ENCODE measurements at places on chromosomes 7 and 10. TPM values are rescaled to one million over a fixed set of nuclear protein-coding genes. Genes with fewer than 3 reads are reported as not detected.

- H3K27ac ChIP-seq = no peak overlapping the region
- no peaks in the 10 kb centered on the region for H3K36me3 ChIP-seq
- no peak for DNase-seq
- no peak overlapping the region for H3K4me3 ChIP-seq
- no peaks in the 10 kb centered on the region for H3K27me3 ChIP-seq
Observed at GRCh38 chr7:87574630-87575029, 26.1 kb downstream of the ABCB1 start.

GRCh38 chr7:93092757-93093370 lies 24.9 kb downstream of the SAMD9 start:
- no peaks in the 10 kb centered on the region for H3K27me3 ChIP-seq
- no peak overlapping the region for H3K27ac ChIP-seq
- no peaks in the 10 kb centered on the region for H3K36me3 ChIP-seq
- DNase-seq = no peak
- no peaks in the 10 kb centered on the region for H3K4me1 ChIP-seq
- no peak overlapping the region for H3K4me3 ChIP-seq

DNA sequence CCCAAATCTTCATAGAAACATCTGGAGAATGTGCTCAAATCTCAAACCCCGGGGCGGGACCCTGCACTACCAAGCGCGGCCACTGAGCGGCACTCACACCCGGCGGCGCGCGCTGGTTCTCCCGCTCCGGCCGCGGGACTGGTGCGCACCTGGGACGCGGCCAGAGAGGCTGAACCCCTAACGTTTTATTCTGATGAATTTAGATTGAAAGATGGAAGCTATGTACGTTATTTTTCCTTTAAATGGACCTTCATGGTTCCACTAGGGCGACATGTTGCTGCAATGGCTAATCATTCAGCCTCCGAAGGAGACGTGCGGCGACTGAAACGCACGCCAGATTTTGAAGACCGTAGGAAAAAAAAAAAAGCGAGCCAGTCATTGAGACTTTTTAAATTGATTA lies 107.0 kb upstream of the INSIG1 start:
- H3K27ac ChIP-seq = no peak overlapping the region
- H3K27me3 ChIP-seq = no peaks in the 10 kb centered on the region
- DNase-seq = no peak
- H3K4me1 ChIP-seq = no peaks in the 10 kb centered on the region
- no peaks in the 10 kb centered on the region for H3K36me3 ChIP-seq

- no peaks in the 10 kb centered on the region for H3K36me3 ChIP-seq
- no peak overlapping the region for H3K4me3 ChIP-seq
- H3K27ac ChIP-seq = no peak overlapping the region
- no peaks in the 10 kb centered on the region for H3K27me3 ChIP-seq
- DNase-seq = no peak
- H3K4me1 ChIP-seq = no peaks in the 10 kb centered on the region
Observed at GRCh38 chr10:108060246-108060645, 895.7 kb upstream of the SORCS1 start.

DNA sequence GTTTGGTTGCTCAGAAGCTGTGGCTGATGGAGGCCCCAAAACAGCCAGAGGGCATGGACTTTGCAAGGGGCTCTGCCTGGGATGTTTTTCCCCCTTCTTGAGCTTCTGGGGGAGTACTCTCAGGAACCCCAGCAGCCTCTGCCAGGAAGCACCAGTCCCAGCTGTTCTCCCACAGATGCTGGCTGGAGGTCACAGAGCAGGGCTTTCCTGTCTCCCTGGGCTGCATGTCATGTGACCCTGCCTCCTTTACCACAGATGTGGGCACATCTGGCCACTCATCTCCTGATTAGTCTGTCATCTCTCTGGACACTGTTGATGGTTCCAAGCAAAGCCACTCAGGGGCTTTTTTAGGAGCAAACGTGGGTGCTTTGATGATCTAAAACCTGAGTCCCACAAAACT lies 136.7 kb downstream of the NEURL1 start:
- no peaks in the 10 kb centered on the region for H3K27me3 ChIP-seq
- no peak for DNase-seq
- H3K27ac ChIP-seq = no peak overlapping the region
- peaks cover 2% of the 10 kb centered on the region for H3K36me3 ChIP-seq
- H3K4me1 ChIP-seq = peaks cover 32% of the 10 kb centered on the region

DNA sequence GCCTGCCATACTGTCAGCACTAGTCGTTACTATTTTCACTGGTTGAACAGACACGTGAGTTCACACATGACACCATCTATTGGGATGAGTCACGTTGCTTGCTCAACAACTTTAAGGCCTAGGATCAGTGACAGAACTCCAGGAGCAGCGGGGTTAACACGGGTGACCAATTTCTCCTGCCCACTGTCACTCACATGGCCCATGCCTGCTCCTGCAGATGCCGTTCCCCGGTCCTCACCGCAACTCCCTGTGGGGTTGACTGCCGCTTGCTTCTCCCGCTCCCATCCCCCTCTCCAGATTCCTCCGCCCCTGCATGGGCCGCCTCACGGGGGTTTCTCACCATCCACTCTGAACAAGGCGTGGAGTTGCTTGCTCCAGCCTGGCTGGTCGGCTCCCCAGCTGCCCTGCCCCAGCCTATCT lies 128.2 kb downstream of the TAX1BP1 start:
- DNase-seq = no peak
- H3K4me1 ChIP-seq = no peaks in the 10 kb centered on the region
- H3K4me3 ChIP-seq = no peak overlapping the region
- no peak overlapping the region for H3K27ac ChIP-seq

DNA sequence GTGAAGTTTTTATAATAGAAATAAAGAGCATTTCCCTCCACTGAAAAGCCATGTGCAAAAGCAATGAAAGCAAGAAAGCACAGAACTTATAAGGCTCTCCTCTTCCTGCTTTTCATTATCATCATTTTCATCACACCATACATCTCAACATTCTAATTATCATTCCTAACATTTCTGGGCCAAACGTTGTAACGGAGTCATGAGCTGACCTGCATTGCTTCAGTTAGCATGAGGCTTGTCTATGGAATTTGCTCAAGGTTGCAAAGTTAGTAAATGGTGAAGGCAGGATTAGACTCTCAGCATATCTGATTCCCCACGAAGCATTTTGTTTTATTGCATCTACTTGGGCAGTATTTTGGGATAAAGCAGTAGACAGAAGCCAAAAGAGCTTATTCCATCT lies 11.4 kb downstream of the SCIN start:
- H3K27me3 ChIP-seq = no peaks in the 10 kb centered on the region
- no peak overlapping the region for H3K4me3 ChIP-seq
- no peaks in the 10 kb centered on the region for H3K36me3 ChIP-seq
- no peak for DNase-seq
- H3K27ac ChIP-seq = no peak overlapping the region
- no peaks in the 10 kb centered on the region for H3K4me1 ChIP-seq

GRCh38 chr10:110634527-110635209 lies 9.5 kb upstream of the RBM20 start:
- H3K27me3 ChIP-seq = no peaks in the 10 kb centered on the region
- no peak overlapping the region for H3K4me3 ChIP-seq
- H3K36me3 ChIP-seq = no peaks in the 10 kb centered on the region
- DNase-seq = peak; percentile 72
- H3K27ac ChIP-seq = peak overlapping the region; percentile 1

- no peak overlapping the region for H3K27ac ChIP-seq
- H3K4me3 ChIP-seq = no peak overlapping the region
- no peaks in the 10 kb centered on the region for H3K4me1 ChIP-seq
- DNase-seq = no peak
- no peaks in the 10 kb centered on the region for H3K36me3 ChIP-seq
Observed at GRCh38 chr10:46040004-46040403, 6.1 kb downstream of the MSMB start.

DNA sequence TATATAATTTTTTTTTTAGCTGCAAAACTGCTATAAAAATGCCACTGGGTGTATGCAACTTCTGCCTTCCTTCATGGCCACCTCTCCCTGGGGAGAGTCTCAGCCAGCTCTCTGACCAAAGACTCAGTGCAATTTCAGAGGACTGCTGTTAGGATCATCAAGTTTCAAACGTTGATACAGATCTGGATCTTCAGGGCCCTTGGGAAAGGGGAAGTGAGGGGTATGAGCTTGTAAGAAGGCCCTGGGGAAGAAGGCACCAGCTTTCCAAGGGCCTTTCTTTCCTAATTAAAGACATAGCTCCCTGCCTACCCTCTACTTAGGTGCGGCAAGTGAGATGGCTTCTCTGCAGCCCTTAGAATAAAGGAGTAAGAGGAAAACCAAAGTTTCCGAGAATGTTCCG lies 130.4 kb downstream of the CUL2 start:
- no peak for DNase-seq
- H3K4me1 ChIP-seq = no peaks in the 10 kb centered on the region

- H3K27ac ChIP-seq = no peak overlapping the region
- no peak for DNase-seq
- no peaks in the 10 kb centered on the region for H3K36me3 ChIP-seq
- no peaks in the 10 kb centered on the region for H3K4me1 ChIP-seq
- no peak overlapping the region for H3K4me3 ChIP-seq
- H3K27me3 ChIP-seq = no peaks in the 10 kb centered on the region
Observed at GRCh38 chr7:101778026-101778580, 39.3 kb upstream of the CUX1 start.

- H3K27ac ChIP-seq = no peak overlapping the region
- no peaks in the 10 kb centered on the region for H3K27me3 ChIP-seq
- H3K4me1 ChIP-seq = no peaks in the 10 kb centered on the region
- no peaks in the 10 kb centered on the region for H3K36me3 ChIP-seq
Observed at GRCh38 chr7:105958012-105958411, 5.1 kb upstream of the CDHR3 start.

DNA sequence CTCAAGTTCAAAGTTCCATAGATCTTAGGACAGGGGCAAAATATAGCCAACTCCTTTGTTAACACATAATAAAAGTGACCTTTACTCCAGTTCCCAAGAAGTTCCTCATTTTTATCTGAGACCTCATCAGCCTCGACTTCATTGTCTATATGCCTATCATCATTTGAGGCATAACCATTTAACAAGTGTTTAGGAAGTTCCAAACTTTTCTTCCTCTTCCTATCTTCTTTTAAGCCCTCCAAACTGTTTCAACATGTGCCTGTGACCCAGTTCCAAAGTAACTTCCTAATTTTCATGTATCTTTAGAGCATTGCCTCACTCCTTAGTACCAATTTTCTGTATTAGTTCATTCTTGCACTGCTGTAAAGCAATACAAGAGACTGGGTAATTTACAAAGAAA lies 569.1 kb downstream of the ANKRD7 start:
- H3K27me3 ChIP-seq = no peaks in the 10 kb centered on the region
- DNase-seq = no peak
- H3K4me1 ChIP-seq = no peaks in the 10 kb centered on the region

DNA sequence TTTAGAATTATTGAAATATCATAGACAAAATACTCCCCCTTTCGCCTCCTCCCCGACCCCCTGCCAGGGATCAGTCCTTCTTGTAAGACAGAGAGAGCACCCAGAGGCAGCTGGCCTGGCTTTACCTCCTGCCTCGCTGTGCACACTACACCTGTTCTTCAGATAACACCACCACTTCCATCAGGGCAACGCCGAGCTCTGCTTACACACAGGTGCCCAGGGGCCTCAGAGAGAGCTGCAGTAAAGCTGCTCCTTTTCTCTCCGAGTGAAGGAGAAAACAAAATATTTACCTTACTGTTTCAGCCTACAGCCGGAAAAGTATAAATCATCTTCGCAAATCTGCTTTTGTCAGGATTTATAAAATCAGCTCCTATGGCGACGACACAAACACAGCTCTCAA lies 80.7 kb downstream of the HIPK2 start:
- no peaks in the 10 kb centered on the region for H3K27me3 ChIP-seq
- H3K27ac ChIP-seq = no peak overlapping the region
- H3K4me3 ChIP-seq = no peak overlapping the region
- DNase-seq = no peak
- no peaks in the 10 kb centered on the region for H3K4me1 ChIP-seq

DNA sequence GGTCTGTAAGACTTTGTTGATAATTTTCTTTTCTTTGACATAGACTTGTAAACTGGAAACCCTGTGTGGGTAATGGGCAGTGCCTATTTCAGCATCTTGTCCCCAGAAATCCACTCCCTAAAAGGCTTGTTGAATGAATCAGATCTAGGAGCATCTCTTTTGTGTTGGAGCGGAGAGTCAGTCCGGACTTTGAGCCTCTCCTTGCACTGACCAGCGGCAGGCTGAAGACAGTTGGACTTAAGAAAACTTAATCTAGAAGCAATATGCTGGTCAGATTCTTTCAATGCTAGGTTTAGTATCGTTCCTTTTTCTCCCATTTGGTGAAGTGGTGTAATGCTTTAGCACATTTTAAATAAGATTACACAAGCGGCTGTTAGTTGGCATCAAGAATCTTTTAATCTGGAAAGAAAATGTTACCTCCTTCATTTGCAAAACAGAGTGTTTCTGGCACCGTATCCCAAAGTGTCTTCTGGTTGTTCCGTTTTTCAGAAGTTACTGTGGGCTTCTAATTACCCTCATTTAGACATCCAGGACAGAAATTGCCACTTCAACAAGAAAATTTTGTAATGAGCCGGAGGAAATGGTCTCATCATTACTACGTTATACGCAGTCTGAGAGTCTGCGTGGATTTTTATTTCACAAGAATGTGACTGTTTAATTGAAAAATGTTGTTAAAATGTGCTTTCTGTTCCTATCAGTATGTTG lies 74.7 kb downstream of the CUX1 start:
- peaks cover 18% of the 10 kb centered on the region for H3K4me1 ChIP-seq
- no peak overlapping the region for H3K4me3 ChIP-seq
- DNase-seq = no peak
- no peak overlapping the region for H3K27ac ChIP-seq
- H3K27me3 ChIP-seq = no peaks in the 10 kb centered on the region
- H3K36me3 ChIP-seq = no peaks in the 10 kb centered on the region

GRCh38 chr10:98453729-98454128 lies 7.0 kb upstream of the HPS1 start:
- H3K27me3 ChIP-seq = no peaks in the 10 kb centered on the region
- no peaks in the 10 kb centered on the region for H3K36me3 ChIP-seq
- H3K4me1 ChIP-seq = no peaks in the 10 kb centered on the region
- no peak overlapping the region for H3K27ac ChIP-seq

DNA sequence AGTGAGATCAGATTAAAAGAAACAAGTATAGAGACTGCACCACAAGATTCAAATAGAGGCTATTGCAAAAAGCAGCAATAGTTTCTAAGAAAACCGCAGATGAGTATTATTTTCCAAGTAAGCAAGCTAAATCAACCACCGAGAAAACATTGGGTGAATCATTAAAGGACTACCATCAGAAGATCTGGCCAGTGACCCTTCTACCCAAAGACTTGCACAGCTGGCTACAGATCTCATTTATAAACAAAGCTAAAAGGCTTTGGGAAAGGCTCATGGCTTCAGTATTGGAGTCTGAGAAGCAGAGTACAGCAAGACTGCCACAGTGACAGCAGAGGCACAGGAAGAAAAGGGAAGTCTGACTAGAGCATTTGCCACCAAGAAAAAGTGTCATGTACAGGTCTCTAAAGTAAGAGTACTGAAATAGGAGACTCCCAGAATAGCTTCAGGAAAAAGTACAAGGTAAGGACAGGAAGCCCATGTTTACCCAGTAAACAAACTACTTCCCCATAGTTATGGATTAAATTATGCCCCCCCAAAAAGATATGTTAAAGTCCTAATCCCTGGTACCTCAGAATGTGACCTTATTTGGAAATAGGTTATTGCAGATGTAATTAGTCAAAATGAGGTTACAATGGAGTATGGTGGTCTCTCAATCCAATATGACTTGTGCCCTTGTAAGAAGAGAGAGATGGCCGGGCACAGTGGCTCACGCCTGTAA lies 19.0 kb downstream of the STEAP1 start:
- no peak for DNase-seq
- H3K4me1 ChIP-seq = no peaks in the 10 kb centered on the region
- no peak overlapping the region for H3K27ac ChIP-seq
- H3K27me3 ChIP-seq = no peaks in the 10 kb centered on the region

FANK1 gene
- total RNA-seq = not detected

IKZF1 gene
- 3.6 TPM for total RNA-seq

ANKRD1 gene
- 8.1 TPM for total RNA-seq

CALML5 gene
- total RNA-seq = not detected

PRSS1 gene
- not detected for total RNA-seq

AS3MT gene
- 1.4 TPM for total RNA-seq

BAG3 gene
- total RNA-seq = 88.0 TPM

FZD1 gene
- total RNA-seq = 39.1 TPM
